ENCODE measurements at places on chromosomes 1 and 21. TPM values are rescaled to one million over a fixed set of nuclear protein-coding genes. Genes with fewer than 3 reads are reported as not detected.

The ARF1 gene
- total RNA-seq = 382 TPM

The NTNG1 gene
- 13.7 TPM for total RNA-seq

The BGLAP gene
- total RNA-seq = 0.16 TPM

The TEX50 gene
- total RNA-seq = not detected

The KRTAP10-8 gene
- not detected for total RNA-seq

The ERICH3 gene
- total RNA-seq = not detected

The PRR9 gene
- total RNA-seq = not detected

The MIER1 gene
- total RNA-seq = 42.3 TPM

The HP1BP3 gene
- 209 TPM for total RNA-seq

The CRYAA gene
- not detected for total RNA-seq

The NFIA gene
- total RNA-seq = 2.4 TPM

The SPRR2B gene
- total RNA-seq = not detected

The HMGCL gene
- 44.2 TPM for total RNA-seq

The WDR77 gene
- total RNA-seq = 35.7 TPM

The CD2 gene
- total RNA-seq = not detected

The LRRIQ3 gene
- 0.65 TPM for total RNA-seq

The LCE1F gene
- total RNA-seq = not detected

The RHOU gene
- 1.2 TPM for total RNA-seq

The CENPL gene
- 7.8 TPM for total RNA-seq

The MX1 gene
- total RNA-seq = 34.4 TPM

The SYT14 gene
- 3.3 TPM for total RNA-seq

The CASZ1 gene
- total RNA-seq = 0.36 TPM

The UBASH3A gene
- not detected for total RNA-seq

The TSPAN2 gene
- not detected for total RNA-seq

The ABCD3 gene
- total RNA-seq = 31.2 TPM

The CA14 gene
- not detected for total RNA-seq

The ERG gene
- total RNA-seq = not detected

The OVAAL gene
- total RNA-seq = not detected

The LRRC39 gene
- 0.65 TPM for total RNA-seq

The ADCY10 gene
- not detected for total RNA-seq

The PDC gene
- total RNA-seq = not detected

The COA7 gene
- total RNA-seq = 19.5 TPM

The CYP4B1 gene
- not detected for total RNA-seq

The SH2D1B gene
- total RNA-seq = not detected

The NR0B2 gene
- total RNA-seq = not detected

The USP48 gene
- 42.5 TPM for total RNA-seq

The TMEM9 gene
- 61.2 TPM for total RNA-seq

The OPTC gene
- not detected for total RNA-seq

The PADI4 gene
- total RNA-seq = not detected

The DLGAP3 gene
- total RNA-seq = not detected

The TNNT2 gene
- total RNA-seq = not detected

The SERPINC1 gene
- not detected for total RNA-seq

The COL6A2 gene
- total RNA-seq = 4,806 TPM
